ENCODE measurements at places on chromosomes 4 and X. TPM values are rescaled to one million over a fixed set of nuclear protein-coding genes. Genes with fewer than 3 reads are reported as not detected.

CDKL2 gene
- not detected for polyA plus RNA-seq

DNA sequence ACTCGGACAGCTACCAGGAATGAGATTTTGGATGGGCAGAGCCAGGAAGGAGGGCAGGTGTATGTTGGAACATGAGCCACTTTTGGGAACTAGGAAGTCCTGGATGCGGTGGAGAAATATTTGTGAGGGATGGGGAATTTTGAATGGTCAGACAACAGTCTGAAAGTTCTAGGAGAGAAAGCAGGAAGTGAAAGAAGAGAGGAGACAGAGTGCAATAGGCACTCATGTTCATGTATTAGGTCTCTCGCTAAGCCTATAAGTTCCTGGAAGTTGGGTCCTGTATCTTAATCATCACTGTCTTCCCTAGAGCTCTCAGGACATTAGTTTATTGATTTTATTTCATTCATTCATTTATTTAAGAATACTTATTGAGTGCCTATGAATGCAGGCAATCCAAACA, 65.7 kb upstream of the CITED1 start:
- no peak overlapping the region for H3K4me3 ChIP-seq
- H3K4me1 ChIP-seq = no peaks in the 10 kb centered on the region
- no peaks in the 10 kb centered on the region for H3K36me3 ChIP-seq
- DNase-seq = no peak
- H3K27me3 ChIP-seq = no peaks in the 10 kb centered on the region
- no peak overlapping the region for H3K27ac ChIP-seq

CSAG3 gene
- polyA plus RNA-seq = not detected

ANAPC4 gene
- polyA plus RNA-seq = 10.6 TPM

GRCh38 chr4:189850239-189850856, 90.3 kb upstream of the FRG1 start:
- no peaks in the 10 kb centered on the region for H3K27me3 ChIP-seq
- DNase-seq = no peak
- no peaks in the 10 kb centered on the region for H3K36me3 ChIP-seq
- H3K4me3 ChIP-seq = no peak overlapping the region
- no peak overlapping the region for H3K27ac ChIP-seq
- H3K4me1 ChIP-seq = no peaks in the 10 kb centered on the region

DNA sequence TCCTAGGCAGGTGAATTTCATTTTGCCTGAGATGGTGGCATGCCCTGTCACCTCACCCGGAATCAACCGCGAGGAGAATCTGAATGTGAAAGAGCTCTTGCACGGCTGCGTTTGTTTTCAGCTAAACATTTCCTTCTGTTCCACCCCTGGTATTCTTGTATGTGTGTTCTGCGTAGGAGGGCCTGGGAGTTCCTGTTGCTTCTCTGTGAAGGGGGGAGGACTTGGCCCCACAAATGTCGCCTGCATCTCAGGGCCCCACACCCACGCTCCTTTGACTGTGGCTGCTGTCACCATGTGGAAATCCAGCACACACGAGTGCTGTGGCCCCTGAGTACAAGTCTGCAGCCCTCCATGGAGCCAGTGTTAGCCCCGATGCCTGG, 45.8 kb upstream of the CLCN4 start:
- no peak overlapping the region for H3K27ac ChIP-seq
- H3K4me3 ChIP-seq = no peak overlapping the region
- H3K27me3 ChIP-seq = no peaks in the 10 kb centered on the region
- no peak for DNase-seq
- H3K36me3 ChIP-seq = no peaks in the 10 kb centered on the region

DNA sequence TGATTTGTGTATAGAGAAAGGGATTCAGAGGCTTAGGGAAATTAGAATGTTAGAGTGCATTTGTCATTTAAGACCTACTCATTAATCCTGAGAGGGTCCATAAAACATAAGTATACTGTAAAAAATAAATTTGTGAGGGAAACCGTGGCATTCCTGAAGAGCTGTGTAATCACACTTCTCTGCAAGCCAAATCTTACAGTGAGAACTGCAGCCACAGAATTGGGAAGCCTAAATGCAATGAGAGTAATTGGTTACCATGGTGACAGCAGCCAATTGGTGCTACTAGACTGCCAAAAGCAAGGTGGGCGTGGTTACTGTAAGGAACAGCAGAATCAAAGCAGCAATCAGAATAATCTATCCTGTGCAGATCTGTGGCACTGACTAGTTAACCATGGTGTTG, 345.2 kb upstream of the GRID2 start:
- H3K36me3 ChIP-seq = no peaks in the 10 kb centered on the region
- no peaks in the 10 kb centered on the region for H3K27me3 ChIP-seq
- H3K4me1 ChIP-seq = no peaks in the 10 kb centered on the region
- no peak overlapping the region for H3K4me3 ChIP-seq

GRCh38 chr4:3612281-3612680, 80.1 kb upstream of the LRPAP1 start:
- H3K36me3 ChIP-seq = no peaks in the 10 kb centered on the region
- no peak for DNase-seq
- H3K27ac ChIP-seq = no peak overlapping the region
- no peaks in the 10 kb centered on the region for H3K27me3 ChIP-seq

SCML1 gene
- polyA plus RNA-seq = 9.2 TPM

GRPR gene
- 0.18 TPM for polyA plus RNA-seq

TCEAL6 gene
- polyA plus RNA-seq = not detected

RTL3 gene
- polyA plus RNA-seq = not detected

AIFM1 gene
- 86.7 TPM for polyA plus RNA-seq

DNA sequence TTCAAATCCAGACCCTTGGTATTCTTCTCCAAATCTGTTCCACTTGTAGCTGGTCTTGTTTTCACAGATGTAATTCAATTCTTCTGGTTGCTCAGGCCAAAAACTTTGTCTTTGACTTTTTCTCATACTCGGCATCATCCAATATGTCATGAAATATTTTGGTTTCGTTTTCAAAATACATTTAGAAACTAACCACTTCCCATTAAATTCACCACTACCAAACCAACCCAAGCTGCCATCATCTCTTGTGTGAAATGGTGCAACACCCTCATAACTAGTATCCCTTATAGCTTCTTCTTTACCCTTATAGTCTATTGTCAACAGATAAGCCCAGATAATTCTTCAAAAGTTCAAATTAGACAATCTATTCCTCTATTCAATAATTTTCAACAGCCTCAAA, 192.1 kb downstream of the PRR32 start:
- H3K36me3 ChIP-seq = no peaks in the 10 kb centered on the region
- H3K27me3 ChIP-seq = no peaks in the 10 kb centered on the region
- no peak overlapping the region for H3K4me3 ChIP-seq
- no peak overlapping the region for H3K27ac ChIP-seq
- H3K4me1 ChIP-seq = no peaks in the 10 kb centered on the region
- DNase-seq = no peak
